Colonic mucosa (tissue), 4 donors: ENCODE measurements at places on chromosomes 13 and 19. TPM values are rescaled to one million over a fixed set of nuclear protein-coding genes. Genes with fewer than 3 reads are reported as not detected.
A peak's percentile ranks its signal among the peaks of the same experiment; 100 is the strongest.

DNA sequence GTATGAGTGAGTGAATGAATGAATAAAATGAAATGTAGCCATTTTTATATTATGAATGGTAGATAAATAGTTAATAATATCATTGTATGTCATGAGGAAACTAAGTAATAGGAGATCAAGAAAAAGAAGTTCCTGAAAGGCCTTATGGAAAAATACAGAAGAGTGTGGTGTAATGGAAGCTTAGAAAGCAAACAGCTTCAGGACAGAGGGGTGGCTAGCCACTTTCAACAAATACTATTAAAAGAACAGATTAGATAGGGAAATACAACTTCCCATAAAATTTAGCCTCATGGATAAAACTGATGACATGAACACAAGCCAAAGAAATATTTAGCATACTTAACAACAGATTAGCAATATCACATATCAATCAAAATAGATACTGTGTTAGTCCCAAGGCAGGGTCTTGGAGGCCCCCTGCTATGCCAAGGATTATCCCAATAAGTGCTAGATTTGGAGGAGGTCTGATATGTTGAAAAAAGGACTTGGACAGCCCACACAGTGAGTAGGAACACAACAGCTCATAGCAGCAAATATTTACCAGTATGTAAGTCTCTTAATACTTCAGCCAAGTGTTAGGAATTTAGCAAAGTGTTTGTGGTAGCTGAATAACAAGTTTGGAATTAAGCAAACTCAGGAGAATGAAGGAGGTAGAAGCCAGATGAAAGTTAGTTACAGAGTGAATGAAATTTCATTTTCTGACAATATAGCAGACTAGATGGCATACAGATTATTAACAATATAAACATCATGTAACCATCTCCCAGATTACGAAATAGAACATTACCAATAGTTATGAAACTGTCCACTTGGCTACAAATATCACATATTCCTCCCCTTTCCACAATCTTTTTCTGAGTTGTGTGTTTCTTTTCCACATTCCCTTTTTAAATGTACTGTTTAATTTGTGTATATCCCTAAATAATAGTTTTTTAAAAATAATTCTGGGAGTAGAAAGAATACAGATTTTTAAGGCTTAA is 1632.0 kb downstream of the PCDH9 start:
- no peak for DNase-seq

Gene GRK1
- total RNA-seq = not detected

- DNase-seq = no peak
Measured at GRCh38 chr19:530134-531008, 1.2 kb upstream of the CDC34 start.

GRCh38 chr19:33609353-33609752 is 12.4 kb upstream of the CHST8 start:
- no peak for DNase-seq

Gene CGB3
- not detected for total RNA-seq

GRCh38 chr13:59479629-59480028 is 684.1 kb downstream of the DIAPH3 start:
- no peak for DNase-seq

DNA sequence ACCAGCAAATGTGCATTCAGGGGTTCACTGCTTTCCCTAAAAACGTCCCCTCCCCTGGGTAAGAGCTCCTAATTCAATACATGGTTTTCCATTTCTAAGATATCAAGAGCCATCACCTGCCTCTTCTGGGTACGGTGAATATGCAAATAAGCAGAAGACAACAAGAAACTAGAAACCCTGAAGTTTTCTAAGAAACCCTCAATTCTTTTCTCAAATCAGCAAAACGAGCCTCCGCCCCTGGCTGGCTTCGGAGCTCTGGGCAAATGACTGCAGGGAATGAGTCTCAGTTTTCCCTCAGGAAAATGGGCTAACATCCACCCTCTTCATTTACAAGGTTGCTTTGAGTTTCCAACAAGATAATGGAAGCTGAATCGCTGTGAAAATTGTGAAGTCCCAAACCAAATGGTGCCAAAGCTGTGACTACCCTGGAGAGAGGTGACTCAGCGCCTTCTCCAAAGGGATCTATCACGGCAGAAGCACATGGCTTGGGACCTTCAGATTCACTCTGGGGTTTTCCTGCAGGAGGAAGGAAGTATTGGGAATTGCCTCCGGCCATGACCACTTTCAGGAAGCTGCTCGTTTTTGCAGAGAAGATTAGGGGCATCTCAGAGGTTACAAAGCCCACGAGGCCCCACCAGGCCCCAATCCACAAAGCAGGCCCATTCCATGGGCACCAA is 26.6 kb downstream of the KLF2 start:
- no peak for DNase-seq

Gene KCNN4
- 25.4 TPM for total RNA-seq

- DNase-seq = no peak
Measured at GRCh38 chr19:48873476-48874302, 1.5 kb downstream of the PPP1R15A start.

Gene GIPC3
- 1.1 TPM for total RNA-seq

DNA sequence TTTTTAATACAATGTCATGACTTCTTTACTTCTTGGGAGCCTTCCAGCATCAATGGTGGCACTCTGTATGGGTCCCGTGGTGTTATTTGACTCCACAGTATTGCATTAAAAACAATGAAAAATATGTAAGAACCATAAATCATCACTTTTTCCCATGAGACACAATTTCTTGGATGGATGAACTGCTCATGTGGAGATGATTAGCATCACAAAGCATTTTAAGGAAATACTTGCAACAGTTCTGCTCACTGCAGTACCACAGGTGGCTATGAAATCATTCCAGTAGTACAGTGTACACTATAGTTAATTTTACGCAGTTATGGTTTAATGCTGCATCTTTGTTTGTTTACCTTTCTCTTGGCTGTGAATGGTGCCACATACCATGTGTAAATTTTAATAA is 37.2 kb upstream of the C1QTNF9B start:
- DNase-seq = no peak

DNA sequence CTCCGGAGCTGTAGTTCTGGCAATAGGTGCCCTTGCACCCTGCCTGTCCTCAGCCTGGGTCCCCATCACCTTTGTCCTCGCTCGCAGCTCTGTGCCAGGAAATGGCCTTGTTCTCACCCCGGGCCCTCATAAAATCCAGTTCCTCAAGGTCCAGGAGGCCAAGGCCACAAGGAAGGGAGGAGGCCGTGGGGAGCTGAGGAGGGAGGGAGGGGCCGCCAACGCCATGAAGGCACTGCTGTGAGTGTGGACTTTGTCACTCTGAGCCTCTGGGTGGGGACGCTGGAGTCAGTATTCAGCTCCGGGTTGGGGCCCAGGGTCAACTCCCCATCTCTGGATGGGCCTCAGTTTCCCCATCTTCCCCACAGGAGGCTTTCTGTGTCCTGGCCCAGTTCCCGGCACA is 9.2 kb upstream of the GNA11 start:
- DNase-seq = peak; percentile 96

Gene RYR1
- total RNA-seq = 0.89 TPM

Gene GSK3A
- 47.8 TPM for total RNA-seq

Gene ZIC5
- 0.10 TPM for total RNA-seq

Gene ACP7
- not detected for total RNA-seq

Gene NBEA
- total RNA-seq = 5.5 TPM

Gene SUGP1
- total RNA-seq = 54.7 TPM

Gene WASF3
- total RNA-seq = 3.2 TPM

DNA sequence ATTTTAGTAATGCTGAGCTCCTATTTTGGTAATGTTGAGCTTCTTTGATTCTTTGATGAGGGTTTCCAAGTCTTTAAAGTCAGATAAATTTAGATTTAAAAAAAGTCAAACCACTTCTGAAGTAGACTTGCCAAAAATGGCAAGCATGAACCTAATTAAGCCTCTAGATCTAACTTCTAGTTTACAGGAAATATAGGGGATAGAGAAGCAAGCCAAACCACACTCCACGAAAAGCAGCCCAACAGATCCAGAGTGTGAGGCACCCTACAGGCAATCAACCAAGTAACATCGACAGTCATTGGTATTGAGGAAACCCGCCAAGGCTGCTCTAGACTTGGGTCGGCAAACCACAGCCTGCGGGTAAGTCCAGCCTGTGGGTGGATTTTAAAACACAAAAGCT is 3.7 kb downstream of the GGACT start:
- DNase-seq = no peak

DNA sequence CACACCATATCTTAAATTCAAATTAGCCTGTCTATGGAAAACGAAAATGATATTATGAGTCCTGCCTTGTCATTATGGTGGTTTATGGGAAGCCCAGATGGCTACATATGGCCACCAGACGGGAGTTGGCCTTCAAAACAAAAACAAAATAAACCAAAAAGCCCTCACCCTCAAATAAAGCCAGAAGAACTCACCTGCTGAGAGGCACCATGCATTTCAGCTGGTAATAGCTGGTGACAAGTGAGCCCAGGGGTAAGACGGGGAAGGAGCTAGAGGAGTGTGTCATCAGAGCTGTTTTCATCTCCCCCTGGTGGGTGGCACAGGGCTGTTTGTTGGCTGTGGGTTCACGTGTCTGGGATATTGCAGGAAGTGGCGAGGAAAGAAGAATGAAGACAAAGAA is 152.9 kb downstream of the EFNB2 start:
- no peak for DNase-seq

GRCh38 chr13:113117335-113117872 is 5.2 kb upstream of the F10 start:
- DNase-seq = no peak

DNA sequence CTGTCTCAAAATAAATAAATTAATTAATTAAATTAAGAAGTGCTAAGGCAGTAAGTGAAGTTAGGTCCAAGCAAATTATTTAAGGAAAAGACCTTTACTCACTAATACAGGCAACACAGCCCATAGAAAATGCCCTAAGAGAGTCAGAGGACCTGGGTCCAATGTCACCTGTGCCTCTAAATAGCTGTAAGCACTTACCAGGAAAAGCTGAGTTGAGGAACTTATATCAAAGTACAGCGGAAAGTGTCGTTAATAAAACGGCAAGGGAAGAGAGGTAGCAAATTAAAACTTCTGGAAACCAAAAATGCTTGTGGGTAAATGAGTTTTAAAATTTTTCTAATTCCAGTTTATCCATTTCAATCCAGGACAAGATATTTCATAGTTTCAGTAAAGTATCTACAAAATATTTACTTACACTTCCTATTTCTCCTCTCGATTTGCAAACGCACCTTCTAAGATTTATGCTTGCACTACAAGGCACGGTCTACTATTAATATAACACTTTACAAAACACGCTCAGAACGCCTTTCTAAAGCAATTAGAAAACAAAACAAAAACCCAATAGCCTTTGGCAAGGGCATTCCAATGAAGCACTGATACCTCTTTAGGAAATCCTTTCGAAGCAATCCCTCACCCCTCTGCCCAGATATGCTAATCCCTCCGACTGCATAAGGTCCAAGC is 963 bp downstream of the VPS36 start:
- no peak for DNase-seq
